ENCODE measurements at places on chromosomes 2 and 18.

- no peak for DNase-seq
These were observed 30.1 kb downstream of the CYP1B1 start for GRCh38 chr2:38045811-38046210.

DNA sequence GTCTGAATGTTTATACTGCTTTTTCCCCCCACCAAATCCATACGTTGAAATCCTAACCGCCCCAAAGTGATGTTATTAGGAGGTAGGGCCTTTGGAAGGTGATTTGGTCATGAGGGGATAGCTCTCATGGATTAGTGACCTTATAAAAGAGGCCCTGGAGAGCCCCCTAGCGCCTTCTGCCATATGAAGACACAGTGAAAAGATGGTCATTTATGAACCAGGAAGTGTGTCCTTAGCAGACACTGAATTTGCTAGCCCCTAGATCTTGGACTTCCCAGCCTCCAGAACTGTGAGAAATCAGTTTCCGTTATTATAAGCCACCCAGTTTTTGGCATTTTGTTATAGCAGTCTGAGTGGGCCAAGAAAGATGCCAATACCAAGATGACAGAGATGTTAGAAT lies 7.2 kb upstream of the TSN start:
- peak; percentile 48 for DNase-seq

DNA sequence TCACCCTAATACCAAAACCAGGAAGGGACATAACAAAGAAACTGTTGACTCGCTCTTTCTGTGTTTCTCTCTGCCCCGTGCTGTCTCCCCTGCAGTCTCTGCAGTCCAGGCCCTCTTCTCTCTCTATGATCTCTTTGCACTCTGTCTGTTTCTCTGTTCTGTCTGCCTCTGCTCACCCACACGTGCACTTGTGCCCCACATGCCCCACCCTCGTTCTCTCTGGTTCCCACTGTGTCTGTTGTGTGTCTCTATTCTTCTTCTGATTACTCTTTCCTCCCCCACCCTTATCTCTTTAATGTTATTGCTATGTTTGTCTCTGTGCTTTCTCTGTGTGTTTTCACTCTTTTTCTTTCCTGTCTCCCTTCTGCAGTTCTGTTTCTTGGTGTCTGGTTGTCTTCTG lies 54.0 kb downstream of the NAT8 start:
- DNase-seq, result peak; percentile 45

DNA sequence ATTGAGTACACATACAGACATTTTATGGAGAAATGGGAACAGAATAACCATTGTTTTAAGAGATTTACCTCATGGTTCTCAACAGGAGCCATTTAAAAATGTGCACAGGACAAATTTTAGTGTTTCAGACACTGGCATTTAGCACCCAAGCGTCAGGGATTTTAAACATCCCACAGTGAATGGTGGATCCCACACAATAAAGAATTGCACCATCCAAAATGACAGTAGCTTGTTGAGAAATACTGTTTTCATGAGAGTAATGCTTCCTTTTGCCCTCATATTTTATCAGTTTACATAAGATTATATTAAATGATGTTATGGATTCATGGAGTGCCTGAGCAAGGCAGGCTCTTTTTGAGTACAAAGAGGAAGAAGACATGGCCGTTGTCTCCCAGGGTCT lies 54.0 kb downstream of the MFSD6 start:
- no peak for DNase-seq

DNA sequence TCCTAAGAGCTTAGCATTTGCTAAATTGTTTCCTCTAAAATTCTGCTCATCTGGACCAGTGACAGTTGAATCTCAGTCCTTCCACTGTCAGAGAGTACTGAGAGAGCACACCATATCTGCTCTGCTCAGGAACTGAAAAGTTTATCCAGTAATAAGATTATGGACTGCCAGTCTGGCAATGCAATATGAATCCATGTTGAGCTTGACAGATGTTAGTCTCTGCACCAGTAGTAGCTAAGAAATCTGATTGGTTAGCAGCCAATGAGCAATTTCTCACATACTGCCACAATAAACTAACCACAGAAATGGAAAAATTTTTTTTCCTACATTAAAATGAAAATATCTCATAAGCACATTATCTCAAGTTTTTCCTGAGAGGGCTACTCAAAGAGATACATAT lies 2.3 kb downstream of the PRKD3 start:
- DNase-seq, result peak; percentile 31

DNA sequence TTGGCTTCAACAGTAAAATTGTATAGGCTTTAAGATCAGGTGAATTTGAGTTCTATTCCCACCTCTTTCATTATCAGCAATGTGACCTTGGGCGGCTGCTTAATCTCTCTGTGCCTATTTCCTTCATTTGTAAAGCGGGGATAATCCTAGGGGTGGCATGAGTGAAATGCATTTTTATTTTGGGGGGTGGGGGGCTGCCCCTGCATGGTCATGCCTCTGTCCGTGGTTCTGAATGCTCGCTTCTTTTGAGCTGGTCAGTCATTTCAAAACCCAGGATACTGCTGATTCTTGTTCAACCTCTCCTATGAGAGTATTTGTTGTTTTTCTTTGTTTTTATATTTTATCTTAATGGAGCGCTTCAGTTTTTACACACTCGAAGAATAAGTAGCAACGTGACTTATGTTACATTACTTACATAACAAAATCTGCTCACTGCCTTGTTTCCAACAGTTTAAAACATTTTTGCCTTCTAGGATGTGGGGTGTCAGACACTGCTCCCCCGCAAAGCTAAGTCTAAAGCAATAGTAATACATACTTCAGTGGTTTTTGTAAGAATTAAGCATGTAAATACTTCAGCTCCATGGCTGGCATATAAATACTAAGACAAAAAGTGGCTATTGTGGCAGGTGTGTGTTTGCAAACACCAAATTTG lies 152.6 kb upstream of the PELI1 start:
- DNase-seq, result no peak

GRCh38 chr2:155733091-155733853 lies 599.2 kb downstream of the NR4A2 start:
- peak; percentile 12 for DNase-seq

GRCh38 chr2:129490641-129491040 lies 488.8 kb upstream of the RAB6C start:
- DNase-seq, result no peak

GRCh38 chr2:25651066-25651465 lies 22.3 kb downstream of the DTNB start:
- DNase-seq, result no peak

DNA sequence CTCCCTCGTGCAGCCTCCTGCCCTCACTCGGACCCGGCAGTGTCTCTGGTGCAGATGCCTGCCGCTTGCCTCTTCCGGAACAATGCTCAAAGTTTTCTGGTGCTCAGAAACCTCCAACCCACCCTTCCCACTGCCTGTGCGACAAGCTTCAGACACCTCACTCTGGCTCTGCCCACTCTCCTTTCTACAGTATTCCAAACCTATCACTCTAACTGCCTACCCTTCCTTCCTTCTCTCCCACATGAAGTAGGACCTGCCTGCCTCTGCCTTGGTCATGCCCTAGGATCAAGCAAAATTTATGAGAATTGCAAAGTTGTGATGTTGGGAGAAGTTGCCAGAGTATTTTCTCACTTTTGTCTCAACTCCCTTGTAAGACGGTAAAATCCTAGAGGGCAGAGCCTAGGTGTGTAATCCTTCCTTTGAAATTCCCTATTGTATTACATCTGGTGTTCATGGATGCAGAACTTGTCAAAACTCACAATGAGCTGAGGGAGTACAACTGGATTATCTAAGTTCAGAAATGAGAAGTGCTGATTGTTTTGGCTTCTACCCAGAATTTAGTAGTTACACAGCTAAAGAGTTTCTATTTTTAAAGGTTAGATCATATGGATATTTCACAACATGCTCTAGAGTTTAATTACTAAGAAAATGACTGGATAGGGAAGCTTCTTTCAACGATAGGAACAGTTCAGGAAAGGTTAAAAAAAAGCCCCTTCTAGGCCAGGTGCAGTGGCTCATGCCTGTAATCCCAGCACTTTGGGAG lies 7.2 kb downstream of the NPC1 start:
- DNase-seq, result no peak

DNA sequence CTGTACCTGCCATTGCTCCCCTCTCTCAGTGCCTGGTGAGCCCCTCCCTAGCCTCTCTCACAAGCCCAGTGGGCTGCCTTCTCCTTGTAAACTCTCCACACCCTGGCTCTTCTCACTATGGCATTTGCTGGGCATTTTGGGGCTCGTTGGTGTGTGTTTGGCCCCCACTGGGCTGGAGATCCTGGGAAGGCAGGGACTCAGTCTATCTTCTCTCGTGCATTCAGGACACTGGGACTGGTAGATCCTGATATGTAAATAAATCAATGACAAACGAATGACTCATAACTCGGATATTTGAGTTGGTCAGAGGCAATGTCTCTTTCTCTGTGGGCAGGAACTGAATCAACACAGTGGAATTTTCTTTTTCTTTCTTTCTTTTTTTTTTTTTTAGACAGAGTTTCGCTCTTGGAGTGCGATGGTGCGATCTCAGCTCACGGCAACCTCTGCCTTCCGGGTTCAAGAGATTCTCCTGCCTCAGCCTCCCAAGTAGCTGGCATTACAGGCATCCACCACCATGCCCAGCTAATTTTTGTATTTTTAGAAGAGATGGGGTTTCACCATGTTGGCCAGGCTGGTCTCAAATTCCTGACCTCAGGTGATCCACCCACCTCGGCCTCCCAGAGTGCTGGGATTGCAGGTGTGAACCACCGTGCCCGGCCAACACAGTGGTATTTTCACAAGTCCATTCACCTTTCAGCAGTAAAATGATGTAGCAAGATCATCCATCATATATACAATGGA lies 144.6 kb upstream of the SPRED2 start:
- DNase-seq, result no peak

- no peak for DNase-seq
These were observed 134.7 kb downstream of the EML6 start for GRCh38 chr2:54858021-54858681.

- DNase-seq, result no peak
These were observed 128.4 kb downstream of the IKZF2 start for GRCh38 chr2:213022987-213023386.

GRCh38 chr2:36499128-36499820 lies 98.7 kb downstream of the FEZ2 start:
- DNase-seq, result no peak

DNA sequence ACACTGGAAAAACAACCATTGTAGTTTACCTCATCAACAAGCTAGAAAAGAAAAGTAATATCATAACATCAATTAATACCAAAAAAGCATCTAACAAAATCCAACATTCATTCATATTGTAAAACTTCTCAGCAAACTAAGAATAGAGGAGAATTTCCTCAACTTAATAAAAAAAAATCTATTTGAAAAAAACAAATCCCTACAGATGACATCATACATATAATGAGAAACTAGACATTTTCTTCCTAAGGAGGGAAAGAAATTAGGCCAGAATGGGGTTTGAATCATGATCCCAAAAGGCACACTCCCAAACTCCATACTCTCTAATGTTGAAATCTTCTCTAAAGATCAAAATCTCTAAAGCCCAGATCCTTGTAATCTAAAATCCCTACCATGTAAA lies 460.0 kb downstream of the IRS1 start:
- no peak for DNase-seq

DNA sequence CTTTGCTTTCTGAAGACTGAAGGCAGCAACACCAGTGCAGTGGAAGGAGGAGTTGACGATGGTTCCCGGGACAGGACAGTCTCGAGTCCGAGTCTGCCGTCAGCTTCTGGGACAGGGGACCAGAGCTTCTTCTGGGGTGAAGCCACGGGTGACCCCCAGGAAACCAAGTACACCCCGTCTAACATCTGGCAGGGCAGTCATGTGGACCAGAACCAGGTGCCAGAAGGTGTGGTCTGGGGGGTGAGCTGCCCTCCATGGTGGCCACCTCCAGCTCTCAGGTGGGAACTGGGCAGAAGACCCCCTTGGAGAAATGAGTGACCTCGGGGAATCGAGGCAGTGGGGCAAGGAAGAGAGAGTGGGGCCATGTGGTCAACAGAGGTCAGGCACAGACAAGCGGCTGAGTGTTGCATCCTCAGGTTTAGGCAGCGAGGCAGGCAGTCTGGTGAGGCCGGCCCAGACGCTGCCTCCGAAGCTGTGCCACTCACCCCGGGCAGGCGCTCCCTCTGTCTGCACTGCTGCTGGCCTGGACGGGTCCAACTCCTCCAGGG lies 204.3 kb downstream of the HDAC4 start:
- DNase-seq, result no peak

GRCh38 chr2:28088970-28089369 lies 198.4 kb downstream of the BABAM2 start:
- no peak for DNase-seq

GRCh38 chr2:219562049-219563020 lies 9.0 kb downstream of the OBSL1 start:
- DNase-seq, result peak; percentile 4

GRCh38 chr18:3306391-3306790 lies 44.5 kb downstream of the MYL12B start:
- DNase-seq, result no peak

DNA sequence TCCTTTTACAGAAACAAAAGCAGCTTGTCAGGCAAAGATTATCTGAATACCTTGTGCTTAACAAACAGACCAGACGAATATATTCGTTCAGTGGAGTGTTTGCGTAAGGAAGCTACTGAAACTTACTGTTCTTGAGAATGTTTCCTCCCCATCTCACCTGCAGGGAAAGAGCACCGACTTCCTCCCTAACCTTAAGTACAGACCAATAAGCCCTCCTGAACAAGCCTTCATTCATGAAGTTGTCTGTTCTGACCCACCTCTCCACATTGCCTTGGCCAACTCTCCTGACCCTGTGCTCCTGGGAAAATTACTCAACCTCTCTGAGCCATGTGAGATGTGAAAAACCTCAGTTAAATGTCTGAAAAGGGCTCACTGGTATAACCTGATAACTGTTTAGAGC lies 35.2 kb downstream of the STK39 start:
- DNase-seq, result no peak

DNA sequence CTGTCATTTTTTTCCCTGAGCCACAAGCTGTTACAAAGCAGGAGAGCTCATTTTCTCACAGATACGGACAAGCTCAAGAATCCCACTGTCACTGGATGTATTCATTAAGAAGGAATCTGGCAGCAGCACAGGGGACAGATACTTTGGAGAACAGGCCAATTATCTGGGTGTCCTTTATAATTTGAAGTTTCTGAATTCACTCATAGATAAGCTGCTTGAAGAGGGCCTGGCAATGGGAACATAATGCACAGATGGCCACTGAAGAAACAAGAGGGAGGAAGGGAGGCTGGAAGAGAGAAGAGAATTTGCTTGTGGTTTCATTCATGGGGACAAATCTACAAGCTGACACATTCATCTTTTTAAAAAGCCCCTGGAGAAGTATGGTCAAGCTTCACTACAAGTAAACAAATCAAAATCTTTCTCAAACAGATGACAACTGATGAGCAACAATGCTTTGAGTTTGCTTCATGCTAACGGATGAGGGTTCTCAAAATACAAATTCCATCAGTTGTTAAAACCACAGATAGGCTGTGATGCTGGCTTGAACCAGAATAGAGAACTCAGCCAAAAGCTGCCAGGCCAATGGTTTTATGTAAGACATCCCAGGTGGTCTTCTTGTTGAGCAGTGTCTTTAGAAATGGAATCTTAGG lies 11.9 kb downstream of the BCL2 start:
- DNase-seq, result no peak

- DNase-seq, result no peak
These were observed 63.9 kb downstream of the LDAH start for GRCh38 chr2:20758997-20759396.

GRCh38 chr18:28175930-28176697 lies 816 bp downstream of the CDH2 start:
- DNase-seq, result peak; percentile 57
